ENCODE measurements at places on chromosomes 4 and X.

DNA sequence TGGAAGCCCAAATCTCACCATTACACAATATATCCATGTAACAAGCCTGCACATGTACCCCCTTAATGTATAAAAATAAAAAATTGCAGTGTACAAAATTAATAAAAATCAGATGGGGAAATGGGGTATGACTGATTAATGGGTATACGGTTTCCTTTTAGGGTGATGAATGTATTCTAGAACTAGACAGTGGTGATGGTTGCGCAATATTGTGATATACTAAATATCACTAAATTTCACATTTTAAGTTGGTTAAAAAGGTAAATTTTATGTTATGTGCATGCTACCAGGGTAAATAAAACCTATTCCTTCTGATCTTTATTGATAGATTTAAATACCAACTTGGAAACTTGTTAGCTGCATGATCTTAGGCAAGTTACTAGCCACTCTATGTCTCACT lies 129.4 kb downstream of the SPANXA1 start:
- no peak for DNase-seq

DNA sequence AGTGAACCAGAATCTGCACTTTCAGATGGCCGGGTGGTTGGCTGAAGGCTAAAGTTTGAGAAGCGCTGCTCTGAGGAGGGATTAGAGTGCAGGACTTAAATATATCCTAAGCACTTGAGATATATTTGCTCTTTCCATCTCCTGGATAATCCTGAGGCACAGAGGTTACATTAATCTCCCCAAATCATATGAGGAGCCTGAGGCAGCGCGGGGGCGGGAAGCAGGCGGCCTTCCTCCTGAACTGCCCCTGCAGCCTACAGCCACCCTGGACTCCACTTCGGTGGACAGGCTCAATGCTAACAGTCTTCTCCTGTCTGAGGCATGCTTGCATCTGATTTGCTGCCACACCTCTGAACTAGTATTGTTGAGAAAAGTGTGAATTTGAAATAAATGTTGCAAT lies 72.5 kb downstream of the AFAP1 start:
- DNase-seq, result no peak

DNA sequence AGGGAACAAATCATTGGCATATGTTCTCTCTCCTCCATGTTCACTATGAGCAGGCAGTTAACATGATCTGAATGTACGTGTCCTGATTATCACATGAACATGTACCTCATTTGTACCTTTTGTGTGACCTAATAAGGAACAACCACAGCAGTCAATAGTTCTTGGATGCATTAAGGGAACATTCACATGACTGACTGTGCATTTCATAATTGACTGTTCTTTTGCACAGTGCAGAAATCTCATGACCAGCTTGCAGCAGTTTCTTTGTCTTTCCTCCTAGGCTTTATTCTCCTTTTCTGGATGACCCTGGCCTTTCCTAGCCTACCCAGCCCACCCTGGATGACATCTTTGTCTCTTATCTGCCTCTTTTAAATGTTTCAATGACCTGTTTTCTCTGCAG lies 56.6 kb upstream of the TEX13A start:
- DNase-seq, result no peak

DNA sequence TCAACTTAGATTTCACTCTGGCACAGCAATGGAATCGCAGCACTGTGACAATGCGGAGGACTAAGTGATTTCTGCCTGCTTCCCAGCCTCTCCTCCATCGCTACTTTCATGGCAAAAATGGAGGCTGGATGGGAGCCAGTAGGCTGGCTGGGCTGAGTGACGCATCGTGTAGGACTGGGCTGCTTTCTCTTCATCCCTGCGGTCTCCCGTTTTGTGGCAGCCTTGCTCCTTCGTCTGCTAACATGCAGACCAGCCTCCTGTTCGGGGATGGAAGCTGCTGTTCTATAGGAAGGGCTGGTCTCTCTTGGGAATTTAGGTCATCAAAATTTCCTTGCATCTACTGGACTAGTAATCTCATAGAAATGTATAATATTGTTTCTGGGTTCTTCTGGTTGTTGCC lies 15.8 kb upstream of the RGS12 start:
- peak; percentile 12 for DNase-seq

DNA sequence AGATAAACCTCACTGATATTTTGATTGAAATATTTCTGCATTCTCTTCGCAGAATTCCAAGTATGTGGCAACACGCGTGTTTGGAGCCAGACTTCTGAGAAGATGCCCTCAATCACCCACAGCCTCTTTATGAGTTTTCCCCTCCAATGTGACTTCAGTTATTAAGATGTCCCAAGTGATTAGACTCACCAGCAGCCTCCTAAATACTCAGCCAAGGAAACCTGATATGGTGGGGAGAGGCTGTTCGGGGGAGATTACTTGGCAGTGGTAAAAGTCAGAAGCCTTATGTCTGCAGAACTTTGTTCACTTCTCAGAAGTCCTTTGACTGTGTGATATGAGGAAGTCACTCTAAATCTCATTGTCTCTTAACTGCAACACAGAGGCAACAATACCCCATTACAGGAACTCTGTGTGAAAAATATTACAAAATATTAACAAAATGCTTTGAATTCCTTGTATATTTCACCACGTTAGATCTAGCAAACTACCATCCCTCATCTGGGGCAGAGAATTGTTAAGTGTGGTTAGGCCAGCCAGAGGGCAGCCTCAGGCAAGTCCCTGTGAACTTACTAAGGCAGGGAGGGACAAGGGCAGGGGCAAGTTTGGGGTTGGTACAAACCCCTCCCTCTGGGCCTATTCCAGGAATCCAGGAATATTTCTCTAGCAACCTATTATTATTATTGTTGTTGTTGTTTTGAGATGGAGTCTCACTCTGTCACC lies 151.4 kb upstream of the USP9X start:
- DNase-seq, result peak; percentile 60

GRCh38 chr4:18319431-18319830 lies 297.9 kb upstream of the LCORL start:
- DNase-seq, result no peak

- peak; percentile 29 for DNase-seq
Measured at GRCh38 chrX:29453333-29453732, 762.0 kb upstream of the MAGEB2 start.

GRCh38 chrX:37509349-37509748 lies 62.1 kb upstream of the LANCL3 start:
- no peak for DNase-seq

GRCh38 chr4:152106781-152107321 lies 346.0 kb upstream of the GATB start:
- no peak for DNase-seq

DNA sequence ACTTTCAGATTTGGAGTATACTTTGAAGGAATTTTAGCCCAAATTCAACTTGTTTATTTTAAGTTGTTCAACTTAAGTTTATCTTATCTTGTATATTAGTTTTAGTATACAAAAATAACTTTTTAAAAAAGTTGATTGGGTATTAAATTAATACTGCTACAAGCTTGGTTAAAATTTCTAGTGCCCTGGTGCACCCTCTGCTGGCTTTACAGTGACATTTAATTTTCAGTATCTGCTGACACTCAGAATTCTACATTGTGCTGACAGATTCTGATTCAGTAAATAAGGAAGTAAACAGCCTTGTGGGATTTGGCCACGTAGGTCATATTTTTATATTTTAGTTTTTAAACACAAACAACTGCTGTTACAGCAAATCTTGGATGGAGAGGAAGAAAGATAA lies 2.9 kb downstream of the EDA start:
- DNase-seq, result no peak

DNA sequence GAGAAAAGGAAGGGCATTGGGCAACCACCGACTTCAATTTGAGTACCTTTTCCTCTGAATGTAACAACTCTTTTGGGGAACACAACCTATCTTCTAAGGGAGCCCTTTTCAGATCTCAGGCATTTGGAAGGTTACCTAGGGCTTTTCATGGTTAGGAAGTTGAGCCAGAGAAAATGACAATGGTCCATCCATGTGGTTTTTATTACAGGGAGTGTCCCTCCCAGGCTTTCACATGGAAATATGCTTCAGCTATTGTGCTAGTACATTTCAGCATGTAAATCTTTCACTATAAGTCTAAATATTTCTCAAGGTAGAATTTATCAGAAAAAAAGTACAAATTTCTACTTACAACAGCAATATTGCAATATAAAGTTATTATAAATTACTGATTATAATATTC lies 259.8 kb downstream of the IQCM start:
- no peak for DNase-seq

DNA sequence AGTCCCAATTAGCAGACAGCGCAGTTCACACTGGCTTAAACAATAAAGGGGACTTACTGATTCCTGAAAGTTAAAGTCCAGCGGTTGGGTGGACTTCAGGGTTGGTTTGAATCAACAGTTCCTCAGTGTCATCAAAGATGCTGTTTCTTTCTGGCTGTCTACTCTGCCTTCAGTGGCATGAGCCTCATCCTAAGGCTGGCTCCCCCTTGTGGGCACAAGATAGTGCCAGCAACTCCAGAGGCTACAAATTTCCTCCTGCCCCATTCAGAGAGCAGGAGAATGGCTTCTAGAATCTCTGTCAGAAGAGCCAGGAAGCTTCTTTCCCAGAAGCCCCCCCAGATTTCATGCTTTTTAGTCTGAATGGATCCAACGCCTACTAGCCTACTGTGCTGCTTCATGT lies 82.4 kb upstream of the MTM1 start:
- DNase-seq, result peak; percentile 16

GRCh38 chr4:71549516-71550160 lies 210.8 kb downstream of the SLC4A4 start:
- DNase-seq, result no peak

- peak; percentile 18 for DNase-seq
Measured at GRCh38 chrX:153763989-153764755, at the start of gene PLXNB3. Gene PLXNB3, plus strand, starts transcription at chrX:153764249. Its CDS starts 1,287 bp downstream, at chrX:153765536.

DNA sequence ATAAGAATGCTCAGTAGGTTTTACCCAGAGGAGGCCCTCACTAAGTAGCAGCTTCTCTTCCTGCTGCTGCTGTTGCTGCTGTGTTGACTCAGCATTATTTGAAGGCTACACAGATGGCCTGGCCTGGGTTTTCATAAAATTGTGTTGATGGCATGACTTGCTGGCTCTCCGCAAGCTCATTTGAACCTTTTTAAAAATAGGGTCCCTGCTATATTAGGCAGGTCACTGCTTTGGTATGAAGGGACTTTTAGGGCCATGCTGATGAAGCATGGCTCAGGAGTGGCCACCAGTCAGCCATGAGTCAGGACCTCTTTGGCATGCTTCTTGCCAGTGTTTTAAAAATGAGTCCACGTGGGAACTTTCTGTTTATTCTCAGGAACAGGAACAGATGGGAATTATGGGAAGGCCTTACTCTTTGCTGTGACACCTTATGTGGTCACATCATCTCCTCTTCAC lies 128.7 kb downstream of the MID1IP1 start:
- DNase-seq, result no peak

- DNase-seq, result no peak
Measured at GRCh38 chr4:8383451-8384160, 56.9 kb downstream of the ACOX3 start.

DNA sequence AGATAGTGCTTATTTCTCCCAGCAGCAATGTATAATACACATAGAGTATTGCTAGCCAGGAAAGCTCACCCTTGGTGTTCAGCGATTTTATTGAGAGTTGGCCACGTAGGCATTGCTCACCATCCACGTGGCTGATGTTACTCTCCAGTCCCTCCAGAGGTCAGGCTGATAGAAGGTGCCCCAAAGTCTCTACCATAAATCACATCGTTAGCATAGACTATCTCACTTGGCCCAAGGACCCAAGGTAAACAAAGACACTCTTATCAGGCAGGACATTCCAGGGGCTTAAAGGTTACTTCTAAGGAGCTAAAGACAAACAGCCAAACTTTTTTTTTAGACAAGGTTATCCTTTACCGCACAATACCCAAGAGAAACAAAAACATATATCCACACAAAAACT lies 30.3 kb upstream of the RGN start:
- DNase-seq, result no peak

DNA sequence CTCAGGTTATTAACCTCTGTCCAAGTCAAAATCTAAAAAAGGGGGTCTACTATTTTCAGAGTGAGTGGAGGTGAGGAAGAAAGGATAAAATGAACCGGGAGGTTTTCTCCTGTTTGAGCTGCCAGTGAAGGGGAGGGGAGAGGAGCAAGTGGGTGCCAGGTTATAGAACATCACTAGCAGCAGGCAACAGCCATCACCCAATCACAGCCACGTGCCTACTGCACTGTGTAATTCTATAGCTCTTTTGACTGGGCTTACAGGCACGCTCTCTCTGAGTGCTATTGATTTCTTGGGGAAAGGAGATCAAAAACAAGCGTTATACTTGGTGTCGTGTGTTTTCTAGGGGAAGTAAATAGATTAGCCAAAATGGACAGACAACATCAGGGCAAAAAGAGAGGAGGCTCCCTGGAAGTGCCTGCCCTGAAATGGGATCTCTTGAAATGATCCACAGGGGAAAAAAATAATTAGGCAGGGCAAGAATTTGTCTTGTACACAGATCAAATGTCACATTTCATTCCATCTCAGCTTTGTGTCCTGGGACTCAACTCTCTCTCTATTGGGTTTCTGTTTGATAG lies 300.5 kb upstream of the LCORL start:
- no peak for DNase-seq

DNA sequence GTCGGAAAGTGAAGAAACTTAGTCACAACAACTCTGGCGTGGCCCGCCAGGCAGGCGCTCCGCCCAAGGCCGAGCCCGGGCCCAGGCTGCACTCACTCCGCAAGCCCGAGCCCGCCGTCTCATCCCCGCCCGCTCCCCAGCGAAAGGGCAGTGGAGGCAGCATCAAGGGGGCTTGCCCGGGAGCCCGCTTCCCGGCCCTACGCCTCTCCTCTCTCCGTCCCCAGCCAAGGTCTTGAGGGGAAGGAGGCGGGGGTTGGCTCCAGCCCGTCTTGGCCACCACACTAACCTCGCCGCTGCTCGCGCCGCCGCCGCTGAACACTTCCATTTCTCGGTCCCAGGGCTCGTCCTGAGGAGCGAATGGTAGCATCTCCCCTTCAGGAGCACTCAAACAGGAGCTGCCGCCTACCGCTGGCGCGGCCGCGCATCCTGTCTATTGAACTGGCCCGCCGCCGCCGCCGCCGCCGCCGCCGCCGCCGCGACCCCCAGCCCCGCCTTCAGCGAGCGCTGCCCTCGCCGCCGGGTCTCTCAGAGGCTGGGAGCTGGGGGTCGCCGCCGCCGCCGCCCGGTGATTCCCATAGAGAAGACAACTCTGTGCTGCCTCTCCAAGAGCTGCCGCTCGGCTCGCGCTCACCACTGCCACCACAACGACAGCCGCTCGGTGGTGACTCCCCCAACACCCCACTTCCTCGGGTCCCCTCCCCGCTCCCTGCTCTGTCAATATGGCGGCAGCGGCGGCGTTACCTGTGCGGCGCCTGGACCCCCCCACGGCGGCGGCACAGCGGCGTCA lies at the start of gene RPS6KA6:
Gene RPS6KA6, minus strand, starts transcription at position 667 of the 787 bp plus-strand sequence. Its CDS starts 300 bp downstream, at position 367.
- DNase-seq, result no peak

- DNase-seq, result no peak
Measured at GRCh38 chr4:121454251-121454979, 73.6 kb upstream of the QRFPR start.

DNA sequence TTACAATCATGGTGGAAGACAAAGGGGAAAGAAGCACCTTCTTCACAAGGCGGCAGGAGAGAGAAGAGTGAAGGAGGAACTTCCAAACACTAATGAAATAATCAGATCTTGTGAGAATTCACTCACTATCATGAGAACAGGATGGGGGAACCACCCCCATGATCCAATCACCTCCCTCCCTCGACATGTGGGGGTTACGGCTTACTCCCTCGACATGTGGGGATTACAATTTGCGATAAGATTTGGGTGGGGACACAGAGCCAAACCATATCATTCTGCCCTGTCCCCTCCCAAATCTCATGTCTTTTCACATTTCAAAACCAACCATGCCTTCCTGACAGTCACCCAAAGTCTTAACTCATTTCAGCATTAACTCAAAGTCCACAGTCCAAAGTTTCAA lies 88.7 kb upstream of the PGRMC2 start:
- DNase-seq, result no peak

All from fibroblast of skin of left quadriceps (primary cell).